Fibroblast of skin of right biceps (primary cell): ENCODE measurements at places on chromosomes 5 and 9.

DNA sequence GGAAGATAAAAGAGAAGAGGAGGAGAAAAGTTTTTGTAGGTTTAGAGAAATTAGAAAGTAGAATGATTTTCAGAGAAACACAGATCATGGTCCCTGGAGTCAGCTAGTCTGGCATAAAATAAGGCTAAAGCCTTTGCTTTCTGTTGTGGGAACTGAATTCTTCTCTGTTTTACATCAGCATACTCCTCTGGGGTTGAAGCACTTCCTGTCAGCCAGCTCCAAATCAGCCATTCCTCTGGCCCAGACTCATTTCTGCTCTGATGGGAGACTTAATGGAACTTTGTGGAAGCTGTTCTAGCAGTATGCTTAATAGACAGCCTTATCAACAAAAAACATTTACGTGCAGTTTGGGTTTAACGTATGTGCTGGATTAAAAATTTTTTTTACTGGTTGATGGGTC is 143.2 kb downstream of the HMHB1 start:
- peak; percentile 74 for DNase-seq

DNA sequence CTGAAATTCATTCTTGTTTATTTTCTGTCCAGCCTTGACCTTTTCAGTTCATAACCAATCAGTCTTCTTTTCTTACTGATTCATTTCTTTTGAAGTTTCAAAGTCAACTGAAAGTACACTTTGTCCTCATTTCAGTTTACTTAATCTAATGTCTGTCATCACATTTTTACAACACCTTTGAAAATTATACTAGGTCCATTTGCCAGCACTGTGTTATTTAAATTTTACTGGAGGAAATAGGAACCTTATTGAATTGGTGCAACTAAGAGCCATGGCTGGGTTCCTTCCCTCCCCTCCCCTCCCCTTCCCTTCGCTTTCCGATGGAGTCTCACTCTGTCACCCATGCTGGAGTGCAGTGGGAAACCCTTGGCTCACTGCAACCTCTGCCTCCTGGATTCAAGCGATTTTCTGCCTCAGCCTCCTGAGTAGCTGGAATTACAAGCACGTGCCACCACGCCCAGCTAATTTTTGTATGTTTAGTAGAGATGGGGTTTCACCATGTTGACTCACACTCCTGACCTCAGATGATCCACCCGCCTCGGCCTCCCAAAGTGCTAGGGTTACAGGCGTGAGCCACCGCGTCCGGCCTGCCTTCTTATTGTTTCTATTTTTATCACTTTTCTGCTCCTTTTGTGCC is 6.3 kb downstream of the RMI1 start:
- DNase-seq: peak; percentile 40

GRCh38 chr9:111794835-111795556 is at the start of gene SHOC1:
Gene SHOC1, minus strand, starts transcription at chr9:111794937. Its CDS starts 3,519 bp downstream, at chr9:111791418.
- no peak for DNase-seq

- no peak for DNase-seq
These were observed 4.9 kb upstream of the SCAMP1 start for GRCh38 chr5:78355561-78355960.

- DNase-seq: peak; percentile 79
These were observed 54.5 kb downstream of the ZNF366 start for GRCh38 chr5:72452515-72453245.

DNA sequence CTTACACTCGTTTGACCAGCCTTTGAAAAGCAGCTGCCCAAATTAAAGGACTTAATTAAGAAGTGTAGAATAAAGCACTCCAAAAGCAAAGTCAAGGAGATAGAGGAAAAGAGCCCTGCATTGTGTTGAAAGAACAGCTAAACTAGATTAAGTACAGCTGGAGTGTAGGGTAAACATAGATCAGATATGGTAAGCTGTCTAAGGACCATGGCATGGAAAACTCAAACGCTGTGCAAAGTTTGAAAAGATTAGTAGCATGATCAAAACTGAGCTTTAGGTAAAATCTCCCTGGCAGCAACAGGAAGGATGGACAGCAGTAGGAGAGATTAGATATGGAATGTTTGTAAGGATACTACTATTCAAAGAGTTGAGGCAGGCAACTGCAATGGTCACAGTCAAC is 55.4 kb downstream of the BNC2 start:
- no peak for DNase-seq

- peak; percentile 12 for DNase-seq
These were observed 74.0 kb downstream of the PCSK5 start for GRCh38 chr9:75964427-75964826.

- DNase-seq: no peak
These were observed 37.9 kb upstream of the SRP19 start for GRCh38 chr5:112823181-112823580.

GRCh38 chr9:84169240-84169639 is 171.3 kb downstream of the SLC28A3 start:
- DNase-seq: peak; percentile 60

GRCh38 chr5:306011-306805 is 15.3 kb upstream of the AHRR start:
- no peak for DNase-seq

DNA sequence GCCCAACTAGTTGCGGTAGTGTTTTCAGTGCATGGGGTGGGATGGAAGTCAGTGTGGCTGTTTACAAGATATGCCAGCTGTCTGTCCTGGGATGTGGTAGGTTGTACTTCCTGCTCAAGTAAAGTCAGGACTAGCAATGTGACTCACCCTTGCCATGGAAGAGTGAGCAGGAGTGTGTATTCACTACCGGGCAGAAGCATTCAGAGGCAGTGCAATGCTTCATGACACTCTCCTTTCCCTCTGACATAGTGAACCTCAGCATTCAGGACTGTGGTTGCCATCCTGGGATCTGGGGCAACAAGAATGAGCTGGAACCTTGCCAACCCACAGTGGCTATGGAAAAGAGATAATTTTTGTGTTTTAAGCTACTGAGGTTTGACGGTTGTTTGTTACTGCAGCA is 68.9 kb downstream of the BOD1 start:
- peak; percentile 28 for DNase-seq

GRCh38 chr9:115373000-115373709 is 255.2 kb upstream of the TNC start:
- peak; percentile 99 for DNase-seq

DNA sequence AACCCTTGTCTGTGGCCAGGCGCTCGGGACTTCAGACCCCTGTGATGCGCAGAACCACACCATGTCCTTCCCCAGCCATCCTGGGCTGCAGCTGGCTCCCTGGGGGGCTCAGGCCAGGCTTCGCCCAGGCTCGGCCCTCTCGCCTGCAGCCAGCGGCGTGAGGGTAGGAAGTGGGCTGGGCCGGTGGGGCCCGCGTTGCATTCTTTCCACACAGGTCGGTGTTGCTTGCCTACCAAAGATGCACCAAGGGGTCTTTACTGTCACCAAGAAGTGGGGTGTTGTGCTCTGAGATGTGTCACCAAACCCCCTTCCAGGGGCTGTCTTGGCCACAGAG is 48.3 kb upstream of the RNF130 start:
- DNase-seq: no peak

DNA sequence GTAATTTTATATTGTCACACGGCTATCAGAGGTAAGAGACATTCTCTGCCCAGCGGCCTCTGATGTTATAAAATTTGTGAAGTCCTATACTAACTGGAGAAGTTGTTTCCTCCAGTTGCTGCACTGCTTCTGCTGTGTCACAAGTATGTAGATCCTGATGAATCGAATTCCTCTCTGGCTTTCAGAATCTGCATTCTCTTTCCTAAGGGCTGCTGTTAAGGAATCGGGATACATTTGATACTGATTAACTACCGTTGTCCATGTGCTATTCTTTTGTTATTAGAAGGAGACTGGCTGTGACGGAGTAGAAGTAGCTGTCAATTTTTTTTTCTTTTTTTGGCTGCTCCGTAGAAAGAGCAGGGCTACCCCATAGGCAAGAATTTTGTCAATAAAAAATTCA is 81.7 kb upstream of the LRRC70 start:
- DNase-seq: no peak

DNA sequence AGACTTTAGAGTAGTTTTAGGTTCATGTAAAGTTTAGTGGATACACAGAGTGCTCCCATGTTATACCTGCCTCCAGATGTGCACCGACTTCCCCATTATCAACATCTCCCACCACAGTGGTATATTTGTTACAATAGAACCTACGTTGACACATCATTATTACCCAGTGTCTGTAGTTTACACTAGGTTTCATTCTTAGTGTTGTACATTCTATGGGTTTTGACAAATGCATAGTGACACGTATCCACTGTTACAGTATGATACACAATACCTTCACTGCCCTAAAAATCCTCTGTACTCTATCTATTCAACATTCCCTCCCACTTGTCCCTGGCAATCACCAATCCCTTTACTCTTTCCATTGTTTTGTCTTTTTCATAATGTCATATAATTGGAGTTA is 34.3 kb upstream of the CRHBP start:
- no peak for DNase-seq
